ENCODE measurements at places on chromosomes 7 and 10.

- no peak for DNase-seq
These were observed 53.2 kb upstream of the CAV2 start for GRCh38 chr7:116446212-116446855.

- no peak for DNase-seq
These were observed 1.0 kb upstream of the ZDHHC4 start for GRCh38 chr7:6576024-6576866.

DNA sequence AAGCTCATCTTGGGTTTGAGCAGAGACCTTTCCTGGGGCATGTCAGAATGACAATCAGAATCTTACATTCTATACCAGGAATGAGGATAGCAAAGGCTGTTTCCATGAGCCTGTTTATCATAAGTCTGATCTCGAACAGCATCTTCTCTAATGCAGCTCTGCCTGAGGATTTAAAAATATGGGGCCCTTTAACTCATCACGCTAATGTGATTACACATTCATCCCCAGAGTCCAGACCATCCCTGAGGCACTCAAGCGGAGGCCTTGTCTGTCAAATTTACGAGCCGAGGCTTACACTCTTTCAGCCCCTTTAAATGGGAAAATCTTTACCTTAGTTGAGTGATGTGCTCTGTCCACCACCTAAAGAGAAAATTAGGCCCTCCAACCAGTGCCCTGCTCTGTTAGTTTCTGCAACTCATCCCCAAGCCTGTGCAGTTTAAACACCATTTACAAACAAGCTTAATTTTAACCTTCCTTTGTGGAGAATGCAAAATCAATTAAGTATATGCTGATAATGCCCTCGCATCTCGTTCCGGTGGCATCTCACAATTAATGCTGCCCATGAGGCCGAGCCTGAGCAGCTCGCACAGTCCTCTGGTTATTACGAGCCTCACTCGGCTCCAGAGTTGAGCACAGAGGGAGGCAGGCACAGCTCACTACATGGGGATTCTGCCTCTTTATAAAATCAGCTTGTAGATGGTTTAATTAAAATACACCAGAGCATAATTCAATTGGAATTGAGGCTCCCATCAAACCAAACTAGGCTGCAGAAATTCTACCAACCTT is 16.0 kb downstream of the CHST15 start:
- no peak for DNase-seq

DNA sequence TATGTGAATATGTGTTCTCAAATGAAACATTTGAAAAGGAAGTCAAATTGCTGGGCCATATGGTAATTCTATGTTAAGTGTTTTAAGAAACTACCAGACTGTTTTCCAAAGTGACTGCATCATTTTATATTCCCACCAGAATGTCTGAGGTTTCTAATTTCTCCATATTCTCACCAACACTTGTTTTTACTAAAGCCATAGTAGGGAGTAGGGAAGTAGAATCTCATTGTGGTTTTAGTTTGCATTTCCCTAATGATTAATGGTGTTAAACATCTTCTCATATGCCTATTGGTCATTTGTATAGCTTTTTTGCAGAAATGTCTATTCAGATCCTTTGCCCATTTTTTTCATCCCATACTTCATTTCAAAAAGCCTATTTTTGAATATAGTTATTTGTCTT is 9.1 kb upstream of the SEMA4G start:
- no peak for DNase-seq

GRCh38 chr7:128858380-128859231 is 4.0 kb upstream of the ATP6V1F start:
- no peak for DNase-seq

- no peak for DNase-seq
These were observed 19.9 kb upstream of the C10orf105 start for GRCh38 chr10:71739358-71739900.

GRCh38 chr10:79098596-79099015 is 29.8 kb downstream of the ZMIZ1 start:
- no peak for DNase-seq
